ENCODE measurements at places on chromosomes 5 and 9.

- DNase-seq, result no peak
Measured at GRCh38 chr9:109098960-109099308, 20.8 kb downstream of the TMEM245 start.

DNA sequence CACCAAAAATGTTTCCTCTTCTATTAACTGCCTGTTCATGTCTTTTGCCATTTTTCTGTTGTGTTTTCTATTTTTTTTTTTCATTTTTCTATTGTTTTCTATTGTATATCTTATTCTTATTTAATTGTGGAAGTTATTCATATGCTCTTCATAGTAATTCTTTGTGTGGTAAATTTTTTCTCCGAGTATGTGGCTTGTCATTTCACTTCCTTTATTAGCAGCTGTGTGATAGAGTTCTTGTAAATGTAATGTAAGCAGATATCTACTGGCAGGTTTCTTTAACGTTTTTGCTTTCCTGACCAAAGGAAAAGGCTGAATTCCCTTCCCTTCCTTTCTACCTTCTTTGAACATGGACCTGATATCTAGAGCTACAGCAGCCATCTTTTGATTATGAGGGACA lies 5.8 kb upstream of the PLPP1 start:
- DNase-seq, result no peak

DNA sequence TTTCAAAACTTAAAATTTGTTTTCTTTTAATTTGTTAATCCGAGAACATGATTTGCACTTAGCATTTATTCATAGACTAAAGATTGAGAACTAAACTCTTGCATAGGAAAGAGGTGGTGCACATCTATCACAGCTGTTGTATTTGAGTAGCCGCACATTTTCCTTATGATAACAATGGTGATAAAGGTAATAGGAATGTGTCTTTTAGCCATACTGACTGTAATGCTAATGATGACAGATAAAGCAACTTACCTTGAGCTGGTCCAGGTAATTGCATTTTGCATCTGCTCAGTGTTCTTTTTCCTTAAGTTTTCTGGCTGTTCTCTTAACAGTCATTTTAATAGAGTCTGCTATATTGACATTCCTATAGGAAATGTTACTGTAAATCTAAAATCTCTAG lies 19.0 kb downstream of the PHAX start:
- DNase-seq, result no peak

- DNase-seq, result no peak
Measured at GRCh38 chr9:106333481-106333880, 529.5 kb upstream of the ZNF462 start.

GRCh38 chr9:86816366-86816765 lies 130.9 kb downstream of the GAS1 start:
- no peak for DNase-seq

DNA sequence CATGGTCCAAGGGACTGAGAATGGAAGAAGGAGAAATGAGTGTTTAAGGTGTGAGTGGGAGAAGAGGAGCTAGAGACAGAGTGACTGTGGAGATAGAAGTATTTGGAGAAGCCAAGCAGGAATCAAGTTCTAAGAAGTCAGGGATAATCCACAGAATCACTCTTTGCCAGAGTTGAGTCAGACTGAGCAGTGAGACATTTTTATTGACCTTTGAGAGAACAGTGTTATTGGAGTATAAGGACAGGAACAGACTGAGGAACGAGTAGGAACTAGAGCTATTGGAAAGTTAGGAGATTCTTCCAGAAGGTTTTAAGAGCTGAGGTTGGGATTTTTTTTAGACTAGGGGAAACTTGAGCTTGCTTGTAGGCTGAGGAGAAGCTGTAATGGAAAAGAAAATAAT lies 37.2 kb downstream of the RCL1 start:
- no peak for DNase-seq

DNA sequence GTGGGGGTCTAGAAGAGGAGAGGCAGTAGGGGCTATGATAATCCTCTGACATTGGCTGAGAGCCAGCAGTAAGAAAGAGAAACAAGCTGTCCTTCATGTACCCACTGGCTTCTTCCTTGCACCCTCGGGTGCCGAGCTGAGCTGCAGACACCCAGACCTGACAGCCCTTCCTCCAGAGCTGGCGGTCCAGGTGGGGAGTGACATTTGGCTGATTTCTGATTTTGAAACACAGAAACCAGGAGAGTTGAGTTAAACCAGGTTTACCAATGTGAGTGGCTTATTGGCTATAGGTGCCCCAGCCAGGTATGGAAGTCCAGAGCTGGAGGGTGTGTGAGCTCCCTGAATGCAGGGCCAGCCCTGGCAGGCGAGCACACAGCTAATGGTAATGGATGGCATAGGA lies 59.2 kb downstream of the GADD45G start:
- DNase-seq, result no peak

- DNase-seq, result no peak
Measured at GRCh38 chr9:135729480-135729879, 27.5 kb downstream of the KCNT1 start.

GRCh38 chr5:42422656-42423280 lies 471 bp upstream of the GHR start:
- no peak for DNase-seq

- DNase-seq, result no peak
Measured at GRCh38 chr5:79135790-79136553, 24.4 kb downstream of the BHMT start.

DNA sequence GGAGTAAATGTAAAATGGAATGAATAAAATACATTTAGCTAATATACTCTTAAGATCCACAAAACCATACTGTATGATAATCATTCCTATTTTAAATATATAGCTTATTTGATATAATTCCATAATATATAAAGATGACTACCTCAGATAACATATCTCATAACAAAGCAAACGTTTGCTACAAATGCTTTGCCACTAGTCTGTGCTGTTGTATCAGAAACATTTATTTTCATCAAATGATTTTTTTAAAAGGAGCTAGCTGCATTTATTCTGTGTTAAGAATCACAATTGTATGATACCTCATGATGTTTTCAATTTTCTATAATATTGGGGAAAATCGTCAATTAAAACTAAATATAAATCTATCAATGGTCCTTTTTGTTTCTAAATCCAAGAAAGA lies 567.2 kb downstream of the PTPRD start:
- no peak for DNase-seq

GRCh38 chr9:19223724-19224123 lies 6.8 kb upstream of the DENND4C start:
- no peak for DNase-seq

DNA sequence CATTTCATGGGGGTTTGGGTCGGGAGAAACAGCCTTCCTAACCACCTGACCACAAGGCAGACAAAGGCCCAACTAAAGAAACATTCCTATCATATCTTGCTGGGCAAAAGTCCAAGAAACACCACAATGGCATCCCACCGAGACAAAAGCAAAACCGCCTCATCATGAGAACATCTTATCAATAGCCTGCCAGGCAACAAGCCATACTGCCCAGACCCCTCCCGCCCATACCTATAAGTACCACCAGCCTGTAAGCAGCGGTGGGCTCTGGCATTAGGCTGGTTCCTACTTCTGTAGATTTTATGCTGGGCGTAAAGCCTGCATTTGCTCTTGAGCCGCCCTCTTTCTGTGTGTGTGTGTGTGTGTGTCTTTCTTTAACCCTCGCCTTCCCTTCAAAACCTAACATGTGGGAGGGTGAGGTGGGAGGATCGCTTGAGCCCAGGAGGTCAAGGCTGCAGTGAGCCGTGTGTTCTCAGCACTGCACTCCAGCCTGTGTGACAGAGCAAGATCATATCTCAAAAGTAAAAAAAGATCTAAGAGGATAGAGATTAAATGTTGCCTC lies 56.9 kb downstream of the PDE6A start:
- no peak for DNase-seq

DNA sequence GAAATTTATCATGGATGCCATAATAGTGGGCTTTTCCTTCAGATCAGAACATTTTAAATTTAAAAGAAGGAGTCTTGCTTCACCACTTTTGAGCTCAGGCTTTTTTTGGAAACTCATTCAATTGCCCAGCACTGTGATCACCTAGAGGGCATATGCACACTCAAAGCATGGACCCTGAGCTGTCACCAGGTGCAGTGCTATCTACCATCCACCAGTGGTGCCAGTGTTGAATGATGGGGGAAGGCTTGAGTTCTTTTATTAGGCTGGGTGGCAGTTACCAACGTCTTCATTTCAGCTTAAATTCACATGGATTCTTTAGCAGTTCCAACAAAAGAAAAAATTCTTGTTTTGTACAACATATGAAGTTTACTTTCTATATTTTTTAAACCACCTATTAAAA lies 164.1 kb downstream of the CFAP90 start:
- no peak for DNase-seq

- no peak for DNase-seq
Measured at GRCh38 chr5:96687812-96688453, 25.8 kb downstream of the CAST start.

DNA sequence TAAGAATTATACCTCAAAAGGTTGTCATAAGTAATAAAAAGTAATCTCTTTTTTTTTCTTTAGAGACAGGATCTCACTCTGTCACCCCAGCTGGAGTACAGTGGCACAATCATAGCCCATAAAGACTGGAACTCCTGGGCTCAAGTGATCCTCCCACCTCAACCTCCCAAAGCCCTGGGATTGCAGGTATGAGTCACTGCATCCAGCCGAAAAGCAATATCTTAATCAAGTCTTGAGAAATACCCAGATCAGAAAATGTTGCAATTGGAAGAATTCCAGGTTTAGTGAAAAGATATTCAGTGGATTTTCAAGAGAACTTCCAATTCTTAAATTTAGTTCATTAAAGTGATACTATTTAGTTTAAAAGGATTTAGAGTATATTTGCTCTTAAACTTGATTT lies 40.9 kb upstream of the IDNK start:
- no peak for DNase-seq

DNA sequence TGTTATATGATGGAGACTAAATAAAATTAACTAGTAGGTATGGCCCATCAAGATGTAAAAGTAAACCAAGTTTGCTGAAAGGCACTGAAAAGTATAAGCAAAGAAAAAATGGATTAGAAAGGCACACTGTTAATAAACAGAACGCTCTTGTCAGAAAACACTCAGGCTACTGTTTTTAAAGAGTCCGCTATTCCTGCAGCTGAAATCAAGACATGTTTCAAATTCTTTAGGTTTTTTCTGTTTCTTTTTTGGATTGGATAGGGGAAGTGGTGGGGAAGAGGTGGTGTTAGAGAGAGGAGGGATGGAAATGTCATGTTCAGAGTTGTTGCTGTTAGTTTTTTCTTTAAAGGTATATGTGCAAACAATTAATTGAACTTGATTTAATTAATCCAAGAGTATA lies 17.5 kb downstream of the OSTF1 start:
- DNase-seq, result no peak

- DNase-seq, result no peak
Measured at GRCh38 chr9:106954974-106955850, 92.2 kb downstream of the ZNF462 start.

DNA sequence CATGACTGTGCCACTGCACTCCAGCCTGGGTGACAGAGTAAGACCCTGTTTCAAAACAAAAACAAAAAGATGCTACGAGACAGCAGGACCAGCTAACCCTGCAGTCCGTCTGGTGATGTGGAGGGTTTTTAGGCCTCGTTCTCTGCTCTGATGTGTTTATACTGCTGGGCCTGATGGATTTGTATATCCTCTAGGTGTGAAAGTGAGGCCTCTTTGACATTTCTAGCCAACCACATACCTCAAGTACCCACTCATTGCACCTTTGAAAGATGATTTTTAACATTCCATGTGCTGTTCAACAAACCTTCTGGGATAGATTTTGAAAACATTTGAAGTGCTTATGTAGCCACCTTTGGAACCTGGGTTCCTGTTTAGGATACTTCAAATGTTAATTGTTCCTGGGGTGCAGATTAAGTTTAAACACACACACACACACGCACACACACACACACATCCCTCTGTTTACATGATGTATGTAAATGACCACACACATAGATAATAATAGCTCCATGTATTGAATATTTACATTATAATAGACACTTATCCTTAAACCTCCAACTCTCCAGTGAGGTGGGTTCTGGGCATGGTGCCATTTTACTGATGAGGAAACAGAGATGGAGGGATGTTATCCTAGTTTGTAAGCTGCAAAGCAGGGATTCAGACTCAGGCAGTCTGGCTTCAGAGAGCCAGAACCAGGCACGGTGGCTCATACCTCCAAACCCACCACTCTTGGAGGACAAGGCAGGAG lies 48.8 kb upstream of the GOLPH3 start:
- no peak for DNase-seq

GRCh38 chr5:31845361-31845760 lies 206.4 kb downstream of the PDZD2 start:
- DNase-seq, result no peak

DNA sequence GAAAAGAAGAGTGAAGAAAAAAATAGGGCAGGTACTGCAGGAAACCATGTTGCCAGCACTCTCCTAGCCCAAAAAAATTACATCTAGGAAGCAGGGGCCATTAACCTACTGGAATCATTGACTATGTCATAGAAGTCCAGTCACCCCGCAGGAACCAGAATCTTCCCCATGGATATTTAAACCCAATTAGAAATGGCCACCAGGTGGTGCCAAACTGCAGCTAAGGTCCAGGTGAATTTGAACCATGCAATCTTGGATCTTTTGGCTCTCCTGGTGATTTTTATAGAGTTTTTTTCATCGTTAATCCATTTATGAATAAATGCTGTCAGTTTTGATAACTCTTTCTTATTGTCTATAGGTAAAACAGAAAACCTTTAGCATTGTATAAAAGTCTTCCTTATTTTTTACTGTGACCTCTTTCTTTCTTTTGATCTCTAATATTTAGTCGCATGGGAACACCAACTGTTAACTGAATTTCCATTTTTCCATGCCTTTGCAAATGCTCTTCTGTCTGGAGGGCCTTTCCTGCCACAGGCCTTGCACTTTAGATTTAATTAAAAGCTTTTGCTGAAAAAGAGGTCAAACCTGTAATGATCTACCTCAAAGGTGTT lies 147.5 kb upstream of the FGF10 start:
- no peak for DNase-seq

DNA sequence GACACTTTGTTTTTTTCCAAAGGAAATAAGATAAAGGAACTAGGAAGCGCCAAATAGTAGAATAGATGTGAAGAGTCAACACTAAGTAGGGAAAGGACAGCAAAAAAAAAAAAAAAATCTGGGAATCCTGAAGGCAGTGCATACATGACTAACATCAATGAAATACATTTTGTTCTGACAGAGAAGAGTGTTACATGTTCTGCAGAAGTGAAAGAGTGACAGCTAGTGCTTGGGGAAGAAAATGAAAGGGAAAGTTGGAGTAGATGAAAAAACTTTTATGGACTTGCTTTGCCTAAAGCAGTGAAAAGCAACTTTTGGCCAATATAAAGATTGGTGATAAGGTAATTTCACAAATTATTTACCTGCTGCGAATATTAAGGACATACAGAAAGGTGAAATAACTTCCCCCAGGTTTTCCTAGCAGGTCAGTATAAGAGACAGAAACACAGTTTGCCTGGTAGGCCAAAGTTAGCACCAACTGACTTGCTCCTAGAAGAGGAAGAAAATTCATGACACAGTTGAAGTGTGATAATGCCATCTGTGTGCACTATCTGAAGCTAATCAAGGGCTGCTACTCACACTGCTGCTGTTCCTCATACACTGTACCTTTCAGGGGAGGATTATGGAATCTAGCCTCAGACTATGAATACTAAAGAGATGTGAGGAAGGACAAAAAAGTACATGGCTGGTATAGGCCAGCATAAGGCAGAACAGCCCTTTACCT lies 38.6 kb downstream of the RANBP6 start:
- DNase-seq, result no peak

- no peak for DNase-seq
Measured at GRCh38 chr5:31901807-31902530, 263.0 kb downstream of the PDZD2 start.

- DNase-seq, result no peak
Measured at GRCh38 chr5:159101685-159102084, 2.0 kb upstream of the EBF1 start.

- no peak for DNase-seq
Measured at GRCh38 chr9:136729144-136729543, 13.6 kb downstream of the LCN10 start.
